T-helper 2 cell treated with Interferon-gamma antibody and Interleukin-4, amounts not matched to agents 5 μg/mL and 100 μg/mL, for 36 hours (primary cell): ENCODE measurements at places on chromosomes 5 and 9.
A peak's percentile ranks its signal among the peaks of the same experiment; 100 is the strongest.

GRCh38 chr9:107739601-107740082, 250.1 kb upstream of the KLF4 start:
- no peak overlapping the region for H3K4me3 ChIP-seq
- H3K27me3 ChIP-seq = no peaks in the 10 kb centered on the region
- no peak overlapping the region for H3K27ac ChIP-seq
- no peak for DNase-seq

- H3K36me3 ChIP-seq = peaks cover 59% of the 10 kb centered on the region
- H3K4me1 ChIP-seq = peaks cover 55% of the 10 kb centered on the region
- no peaks in the 10 kb centered on the region for H3K27me3 ChIP-seq
- peak overlapping the region; percentile 70 for H3K27ac ChIP-seq
Measured at GRCh38 chr9:75170898-75171360, 82.6 kb downstream of the OSTF1 start.

DNA sequence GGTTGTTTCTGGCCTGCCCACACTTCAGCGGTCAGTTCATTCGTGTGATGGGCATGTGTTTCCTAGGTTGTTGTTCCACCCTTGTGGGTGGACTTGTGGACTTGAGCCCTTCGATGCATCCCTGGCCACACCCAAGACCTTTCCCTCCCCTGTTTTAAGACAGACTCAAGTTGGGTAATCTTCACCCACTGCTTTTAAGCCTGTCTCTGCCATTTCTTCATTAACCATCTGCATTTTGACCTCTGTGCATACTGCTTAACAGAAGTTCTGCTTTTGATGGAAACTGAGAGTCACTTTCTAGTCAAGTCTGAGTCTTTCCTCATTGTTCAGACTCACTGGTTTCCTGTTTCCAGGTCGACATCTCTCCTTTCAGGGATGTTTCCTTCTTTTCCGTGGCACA, 233.7 kb downstream of the ARHGEF28 start:
- H3K4me1 ChIP-seq = no peaks in the 10 kb centered on the region
- DNase-seq = no peak
- no peak overlapping the region for H3K4me3 ChIP-seq
- H3K27me3 ChIP-seq = peaks cover 22% of the 10 kb centered on the region

- peaks cover 6% of the 10 kb centered on the region for H3K36me3 ChIP-seq
- H3K27ac ChIP-seq = no peak overlapping the region
Measured at GRCh38 chr9:134055981-134056461, 11.8 kb downstream of the BRD3 start.

DNA sequence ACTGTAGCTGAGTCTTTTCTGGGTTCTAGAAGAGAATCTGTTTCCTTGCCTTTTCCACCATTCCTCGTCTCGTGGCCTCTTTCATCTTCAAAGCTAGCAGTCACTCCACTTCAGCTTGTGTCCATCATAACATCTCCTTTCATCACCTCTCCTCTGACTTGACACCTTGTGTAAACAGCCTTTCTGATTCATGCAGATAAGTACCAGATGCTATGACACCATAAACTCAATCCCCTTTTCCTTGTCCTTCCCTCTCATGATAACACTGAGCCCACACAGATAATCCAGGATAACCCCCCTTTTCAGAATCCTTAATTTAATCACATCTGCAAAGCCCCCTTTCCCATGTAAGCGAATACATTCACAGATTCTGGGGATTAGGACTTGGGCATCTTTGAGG, 95.5 kb downstream of the SNX24 start:
- H3K4me1 ChIP-seq = no peaks in the 10 kb centered on the region
- DNase-seq = no peak
- H3K27ac ChIP-seq = no peak overlapping the region
- no peaks in the 10 kb centered on the region for H3K36me3 ChIP-seq

- H3K27ac ChIP-seq = peak overlapping the region; percentile 82
- H3K4me1 ChIP-seq = peaks cover 34% of the 10 kb centered on the region
- no peaks in the 10 kb centered on the region for H3K27me3 ChIP-seq
- H3K36me3 ChIP-seq = peaks cover 2% of the 10 kb centered on the region
Measured at GRCh38 chr9:21096172-21096900, 18.6 kb upstream of the IFNB1 start.

DNA sequence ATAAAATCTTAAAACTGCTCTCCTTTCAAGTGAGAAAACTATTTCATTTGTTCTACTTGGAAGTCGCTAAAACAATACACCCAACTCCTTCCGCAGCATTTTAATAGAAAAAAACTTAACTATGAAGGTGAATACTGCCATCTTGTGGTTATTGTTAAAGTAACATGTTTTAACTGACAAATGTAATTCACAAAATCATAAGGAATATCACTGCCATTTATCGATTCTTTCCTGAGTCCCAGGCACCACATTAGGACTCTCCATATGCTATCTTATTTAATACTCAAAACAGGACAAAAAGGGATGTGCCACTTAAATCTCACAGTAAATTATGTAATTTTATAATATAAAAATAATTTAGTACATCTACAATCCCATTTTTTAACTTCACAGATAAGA, 130.5 kb upstream of the ITGA1 start:
- H3K4me3 ChIP-seq = no peak overlapping the region
- peaks cover 33% of the 10 kb centered on the region for H3K27me3 ChIP-seq
- no peak overlapping the region for H3K27ac ChIP-seq

DNA sequence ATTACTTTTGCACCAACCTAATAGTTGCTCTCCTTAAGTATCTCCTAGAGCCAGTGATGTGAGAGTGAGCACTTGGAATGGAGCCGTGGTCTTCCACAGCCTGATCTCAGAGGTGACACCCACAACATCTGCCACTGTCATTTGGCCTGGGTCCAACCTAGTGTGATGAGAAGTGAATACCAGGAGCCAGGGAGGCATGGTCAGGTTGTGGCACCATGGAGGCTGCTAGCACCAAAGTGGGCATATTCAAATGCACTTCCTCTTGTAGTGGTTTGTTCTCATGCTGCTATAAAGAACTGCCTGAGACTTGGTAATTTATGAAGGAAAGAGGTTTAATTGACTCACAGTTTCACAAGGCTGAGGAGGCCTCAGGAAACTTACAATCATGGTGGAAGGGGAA, 22.6 kb upstream of the CEP72 start:
- no peak overlapping the region for H3K4me3 ChIP-seq
- DNase-seq = no peak
- H3K27me3 ChIP-seq = peaks cover 26% of the 10 kb centered on the region
- no peak overlapping the region for H3K27ac ChIP-seq

GRCh38 chr5:14572836-14573235, 8.8 kb upstream of the OTULINL start:
- no peak overlapping the region for H3K27ac ChIP-seq
- no peak for DNase-seq
- no peak overlapping the region for H3K4me3 ChIP-seq
- H3K4me1 ChIP-seq = peaks cover 3% of the 10 kb centered on the region
- H3K36me3 ChIP-seq = no peaks in the 10 kb centered on the region

GRCh38 chr9:14209399-14210345, 104.3 kb downstream of the NFIB start:
- H3K4me3 ChIP-seq = no peak overlapping the region
- DNase-seq = no peak
- no peak overlapping the region for H3K27ac ChIP-seq

DNA sequence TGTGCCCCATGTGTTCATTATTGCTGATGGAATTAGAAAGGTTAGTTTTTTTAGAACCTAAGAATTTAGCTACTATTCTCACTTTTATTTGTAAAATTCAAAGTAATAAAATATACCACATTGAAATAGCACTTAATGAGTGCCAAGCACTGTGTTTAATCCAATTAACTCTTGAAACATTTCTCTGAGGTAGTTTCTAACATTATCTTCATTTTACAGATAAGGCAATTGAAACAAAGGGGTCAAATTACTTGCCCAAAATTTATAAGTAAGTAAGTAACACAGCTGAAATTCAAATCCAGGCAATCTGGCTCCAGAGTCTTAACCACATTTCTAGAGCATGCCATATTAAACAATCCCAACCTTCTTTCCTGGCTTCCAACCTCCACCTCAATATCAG, 84.2 kb downstream of the MLLT3 start:
- no peak for DNase-seq
- H3K27ac ChIP-seq = no peak overlapping the region
- H3K27me3 ChIP-seq = no peaks in the 10 kb centered on the region
- H3K4me3 ChIP-seq = no peak overlapping the region
- H3K4me1 ChIP-seq = peaks cover 16% of the 10 kb centered on the region

DNA sequence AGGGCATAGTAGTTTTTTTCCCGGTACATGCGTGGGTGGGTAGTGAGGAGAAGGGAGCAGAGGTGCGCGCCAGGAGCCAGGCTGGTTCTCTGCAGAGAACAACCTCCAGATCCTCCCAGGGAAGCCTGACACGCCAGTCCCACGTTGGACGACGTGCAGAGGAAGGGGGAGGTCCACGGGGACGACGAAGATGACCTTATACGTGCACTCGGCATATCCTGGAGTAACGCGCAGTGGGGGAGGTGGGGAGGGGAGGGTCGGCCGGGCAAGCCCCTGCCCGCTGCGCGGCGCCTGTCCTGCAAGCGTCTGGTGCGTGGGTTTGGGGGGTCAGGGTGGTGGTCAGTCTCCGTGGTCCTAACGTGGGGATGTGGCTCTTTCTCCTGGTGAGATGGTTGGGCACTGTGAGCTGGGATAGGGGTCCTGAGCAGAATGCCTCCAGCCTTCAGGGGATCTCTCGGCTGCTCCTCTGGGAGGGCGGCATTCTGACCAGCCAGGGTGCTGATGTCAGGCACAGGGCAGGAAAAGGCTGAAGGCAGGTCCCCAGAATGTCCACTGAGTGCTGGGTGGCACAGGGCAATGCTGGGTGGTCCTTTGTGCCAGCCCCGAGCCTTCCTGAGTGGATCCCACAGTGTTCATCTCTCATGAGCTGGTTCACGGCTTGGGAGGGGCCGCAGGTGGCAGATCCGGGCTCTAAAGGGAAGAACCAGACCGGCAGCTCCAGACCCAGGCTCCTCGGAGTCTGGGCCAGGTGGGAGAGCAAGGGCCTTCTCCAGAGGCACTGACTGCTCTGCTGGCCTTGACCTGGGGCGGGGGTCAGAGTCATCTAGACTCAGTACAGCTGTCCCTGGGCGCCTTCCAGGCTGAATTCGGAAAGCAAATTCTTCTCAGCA, 10.5 kb upstream of the SCGB3A1 start:
- no peak overlapping the region for H3K4me3 ChIP-seq
- H3K27me3 ChIP-seq = no peaks in the 10 kb centered on the region
- no peaks in the 10 kb centered on the region for H3K36me3 ChIP-seq
- no peak overlapping the region for H3K27ac ChIP-seq
- no peak for DNase-seq

- H3K4me3 ChIP-seq = no peak overlapping the region
- H3K4me1 ChIP-seq = no peaks in the 10 kb centered on the region
- H3K27ac ChIP-seq = no peak overlapping the region
- no peaks in the 10 kb centered on the region for H3K36me3 ChIP-seq
- no peak for DNase-seq
Measured at GRCh38 chr9:122606587-122606986, 8.0 kb upstream of the OR1Q1 start.

DNA sequence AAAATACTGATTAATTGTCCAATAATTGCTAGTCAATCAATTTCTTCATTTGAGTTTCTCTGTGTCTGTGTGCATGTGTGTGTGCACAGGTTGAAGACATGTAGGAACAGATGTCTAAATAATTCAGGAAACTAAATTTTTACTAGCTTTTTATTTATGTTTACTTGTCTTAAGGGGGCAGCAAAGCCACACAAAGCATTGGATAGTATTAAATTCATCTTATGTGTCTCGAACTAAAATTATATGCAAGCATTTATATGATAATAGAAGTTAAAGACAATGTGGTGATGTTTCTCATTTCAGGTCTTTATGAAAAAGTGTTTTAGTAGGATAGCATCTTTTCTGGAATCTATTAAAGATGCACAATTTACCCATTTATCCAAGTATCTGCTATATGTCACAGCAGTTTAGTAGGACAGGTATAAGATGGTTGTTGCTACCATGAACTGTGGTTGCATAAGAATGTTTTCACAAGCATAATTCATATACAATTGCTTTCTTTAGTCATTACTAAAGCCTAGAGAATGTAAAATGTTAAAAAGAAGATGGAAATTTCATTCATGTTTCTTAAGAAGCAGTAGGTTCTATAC, 784.6 kb upstream of the NUDT12 start:
- no peak for DNase-seq
- no peak overlapping the region for H3K4me3 ChIP-seq
- H3K4me1 ChIP-seq = no peaks in the 10 kb centered on the region
- no peaks in the 10 kb centered on the region for H3K27me3 ChIP-seq
- no peaks in the 10 kb centered on the region for H3K36me3 ChIP-seq
- no peak overlapping the region for H3K27ac ChIP-seq

GRCh38 chr5:55406292-55406691, 98.5 kb downstream of the MTREX start:
- H3K4me1 ChIP-seq = peaks cover 6% of the 10 kb centered on the region
- no peaks in the 10 kb centered on the region for H3K27me3 ChIP-seq
- no peak for DNase-seq
- H3K4me3 ChIP-seq = no peak overlapping the region
- H3K27ac ChIP-seq = no peak overlapping the region

DNA sequence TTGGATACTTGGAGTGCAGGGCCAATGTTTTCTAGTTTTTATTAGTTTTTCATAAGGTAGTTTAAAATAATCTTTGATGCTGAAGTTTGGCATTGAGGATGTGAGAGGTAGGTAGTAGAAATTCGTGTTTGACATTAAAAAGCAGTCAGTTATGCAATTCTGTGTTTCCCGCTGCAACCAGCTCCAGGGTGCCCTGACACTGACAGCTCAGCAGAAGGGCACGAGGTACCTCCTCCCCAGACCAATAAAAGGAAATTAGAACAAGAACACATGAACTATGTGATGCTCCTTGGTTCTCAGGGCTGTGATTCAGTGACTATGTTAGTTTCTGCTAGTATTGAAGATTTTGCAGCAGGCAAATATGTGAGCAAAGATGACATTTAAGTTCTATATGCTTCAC, 40.2 kb downstream of the NSUN2 start:
- peaks cover 17% of the 10 kb centered on the region for H3K36me3 ChIP-seq
- H3K4me1 ChIP-seq = no peaks in the 10 kb centered on the region

DNA sequence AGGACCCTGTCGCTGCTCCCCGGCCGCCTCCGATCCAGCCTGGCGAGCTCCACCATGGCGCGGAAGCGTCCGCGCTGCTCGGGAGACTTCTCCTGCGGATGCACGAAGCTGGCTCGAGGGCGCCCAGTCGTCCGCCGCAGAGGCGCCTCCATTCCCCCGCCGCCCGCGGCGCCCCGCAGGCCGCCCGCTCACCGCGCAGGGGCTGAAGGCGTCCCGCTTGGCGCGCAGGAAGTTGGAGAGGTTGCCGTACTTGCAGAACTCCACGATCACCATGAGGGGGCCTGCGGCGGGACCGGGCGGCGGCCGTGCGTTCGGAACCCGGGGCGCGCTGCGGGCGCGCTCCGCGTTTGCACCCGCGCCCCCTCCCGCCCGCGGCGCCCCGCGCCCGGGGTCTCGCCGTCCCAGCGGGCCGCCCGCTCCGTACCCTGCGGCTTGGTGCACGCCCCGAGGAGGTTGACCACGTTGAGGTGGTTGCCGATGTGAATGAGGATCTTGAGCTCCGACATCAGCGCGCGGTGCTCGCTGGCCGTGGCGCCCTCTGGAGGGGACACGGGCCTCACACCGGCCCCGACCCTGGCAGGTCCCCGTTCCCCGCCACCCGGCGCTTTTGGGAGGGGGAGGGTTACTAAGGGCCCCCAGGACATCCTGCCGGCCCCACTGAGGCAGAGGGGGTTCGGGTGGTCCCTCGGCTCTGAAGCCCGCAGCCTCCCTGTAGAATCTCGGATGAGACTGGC, 27.7 kb upstream of the SCGB3A1 start:
- no peak overlapping the region for H3K27ac ChIP-seq
- H3K4me3 ChIP-seq = no peak overlapping the region
- DNase-seq = peak; percentile 39
- no peaks in the 10 kb centered on the region for H3K36me3 ChIP-seq

GRCh38 chr5:61866930-61867329, 439.1 kb upstream of the KIF2A start:
- H3K4me3 ChIP-seq = no peak overlapping the region
- DNase-seq = no peak
- H3K27ac ChIP-seq = no peak overlapping the region
- H3K36me3 ChIP-seq = no peaks in the 10 kb centered on the region
- no peaks in the 10 kb centered on the region for H3K4me1 ChIP-seq
- H3K27me3 ChIP-seq = no peaks in the 10 kb centered on the region
